ENCODE measurements at places on chromosomes 12 and 14. TPM values are rescaled to one million over a fixed set of nuclear protein-coding genes. Genes with fewer than 3 reads are reported as not detected.

DNA sequence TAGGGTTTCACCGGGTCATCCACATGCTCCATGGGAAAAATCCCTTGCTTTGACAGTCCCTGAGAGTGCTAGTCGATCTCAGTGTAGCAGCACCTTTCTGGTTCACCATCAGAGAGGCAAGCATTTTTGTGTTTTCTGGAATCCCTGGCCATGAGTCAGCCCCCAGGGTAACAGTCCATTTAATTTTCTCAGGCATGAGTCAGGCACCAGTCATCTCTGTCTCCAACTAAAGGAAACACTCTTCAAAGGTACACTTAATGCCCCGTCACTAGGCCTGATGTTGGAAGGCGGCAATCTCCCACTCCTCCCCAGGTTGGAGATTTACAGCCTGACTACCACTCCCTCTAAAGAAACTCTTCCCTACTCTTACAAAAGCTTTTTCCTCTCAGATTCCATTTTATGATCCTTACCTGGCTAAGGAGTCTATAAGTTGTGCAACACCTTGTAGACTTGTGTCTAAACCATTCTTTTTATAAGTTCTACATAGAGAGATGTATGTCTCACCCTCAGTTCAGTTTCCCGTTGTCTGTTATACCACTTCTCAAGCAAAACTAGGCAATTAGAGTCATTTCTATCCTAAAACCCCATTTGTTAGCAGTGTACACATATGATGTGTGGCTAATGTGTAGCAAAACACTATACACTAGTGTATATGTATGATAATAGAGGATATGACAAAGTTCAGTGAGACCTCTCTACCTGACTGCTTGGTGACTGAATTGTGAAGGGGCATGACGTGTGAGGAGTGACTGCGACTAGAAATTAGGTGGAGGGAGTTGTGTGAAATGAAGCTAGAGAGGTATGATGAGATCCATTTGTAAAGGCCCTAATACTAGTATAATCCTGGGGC is 24.6 kb downstream of the TMEM19 start:
- DNase-seq = no peak

DNA sequence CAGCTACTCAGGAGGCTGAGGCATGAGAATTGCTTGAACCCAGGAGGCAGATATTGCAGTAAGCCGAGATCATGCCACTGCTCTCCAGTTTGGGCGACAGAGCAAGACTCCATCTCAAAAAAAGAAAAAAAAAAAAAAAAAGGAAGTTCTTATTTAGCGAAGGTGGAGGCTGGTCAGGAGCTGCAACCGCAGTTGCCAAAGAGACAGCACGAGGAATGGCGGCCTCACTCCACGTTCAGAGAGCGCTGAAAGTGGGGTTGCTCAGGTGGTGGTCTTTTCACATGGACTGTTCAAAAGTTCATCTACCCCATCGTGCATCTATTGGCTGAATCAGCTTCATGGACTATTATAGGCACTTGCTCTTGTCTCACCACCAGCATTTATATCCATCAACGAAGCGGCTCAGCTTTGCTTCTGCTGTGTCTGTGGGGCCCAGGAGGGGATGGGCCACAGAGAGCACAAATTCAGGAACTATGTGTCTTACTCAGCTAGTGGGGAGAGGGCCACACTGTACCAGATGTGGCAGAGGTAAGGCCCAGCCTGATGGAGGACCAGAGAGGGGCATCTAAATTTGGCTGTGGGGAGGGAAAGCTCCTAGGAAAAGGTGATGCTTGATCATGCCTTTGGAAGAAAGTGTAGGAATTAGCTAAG is 27.3 kb downstream of the SLC25A47 start:
- no peak for DNase-seq

GRCh38 chr14:76810953-76811400 is 1.7 kb downstream of the ANGEL1 start:
- no peak for DNase-seq

DNA sequence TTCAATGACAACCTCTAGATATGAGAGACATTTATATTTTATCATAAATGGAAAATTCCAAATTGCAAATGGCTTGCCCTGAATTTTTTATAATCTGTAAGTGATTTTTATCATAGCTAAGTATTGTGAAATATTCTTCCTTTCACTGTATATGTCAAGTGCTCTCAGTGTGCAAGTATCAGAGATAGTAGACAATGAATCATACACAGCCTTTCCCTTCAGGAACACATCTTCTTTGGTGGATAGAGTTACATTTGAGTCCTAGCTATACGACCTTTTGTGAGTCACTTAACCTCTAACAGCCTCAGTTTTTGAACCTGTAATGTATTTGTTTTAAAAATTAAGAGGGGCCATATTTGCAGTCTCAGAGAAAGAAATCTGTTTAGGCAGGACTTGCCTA is 350.7 kb upstream of the SEL1L start:
- no peak for DNase-seq

DNA sequence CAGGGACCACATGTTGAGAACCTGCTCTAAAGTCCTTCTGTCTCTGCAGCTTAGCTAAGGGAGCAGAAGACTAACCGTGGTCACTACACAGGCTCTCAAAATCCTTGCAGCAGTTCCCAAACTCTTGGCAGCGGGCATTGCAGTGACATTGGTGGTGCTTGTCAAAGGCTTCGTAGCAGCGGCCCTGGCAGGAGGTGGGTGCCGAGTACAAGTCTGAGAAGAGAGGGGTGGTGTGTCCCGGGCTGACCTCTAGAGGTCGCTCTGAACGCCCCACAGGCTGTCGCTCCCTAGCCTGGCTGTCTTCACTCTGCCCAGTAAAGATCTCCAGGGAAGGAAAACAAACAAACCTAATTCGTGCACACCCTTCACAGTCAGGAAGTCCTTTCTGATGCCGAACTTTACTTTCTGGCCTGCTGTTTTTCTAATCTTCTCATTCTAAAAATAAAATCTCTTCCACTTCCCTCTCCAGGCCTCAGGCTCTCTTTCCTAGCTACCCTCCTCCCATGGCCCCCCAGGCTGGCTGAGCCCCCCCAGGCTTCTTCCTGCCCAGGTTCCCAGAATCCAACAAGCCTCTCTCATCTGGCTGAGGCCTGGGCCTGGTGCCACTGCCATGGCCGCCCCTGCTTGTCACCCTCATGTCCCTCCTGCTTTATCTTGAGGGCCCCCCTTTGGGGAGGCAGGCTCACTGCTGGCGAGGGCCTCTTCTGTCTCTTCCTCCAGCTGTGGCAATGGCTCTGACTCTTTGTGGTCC is 7.7 kb downstream of the ENDOU start:
- DNase-seq = peak; percentile 89

DNA sequence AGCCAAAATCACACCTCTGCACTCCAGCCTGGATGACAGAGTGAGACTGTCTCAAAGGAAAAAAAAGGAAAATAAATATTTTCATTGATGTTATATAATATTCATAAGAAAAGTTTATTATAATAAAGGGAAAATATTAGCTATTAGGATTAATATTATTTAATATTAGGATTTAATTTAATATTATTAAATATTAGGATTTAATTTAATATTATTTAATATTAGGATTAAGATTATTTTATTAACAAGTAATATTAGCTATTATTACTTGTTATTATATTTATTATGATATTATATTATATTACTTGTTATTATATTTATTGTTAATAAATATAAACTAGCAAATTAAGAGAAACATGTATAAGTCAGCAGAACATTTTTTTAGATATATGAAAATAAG is 518.1 kb downstream of the FSCB start:
- no peak for DNase-seq

DNA sequence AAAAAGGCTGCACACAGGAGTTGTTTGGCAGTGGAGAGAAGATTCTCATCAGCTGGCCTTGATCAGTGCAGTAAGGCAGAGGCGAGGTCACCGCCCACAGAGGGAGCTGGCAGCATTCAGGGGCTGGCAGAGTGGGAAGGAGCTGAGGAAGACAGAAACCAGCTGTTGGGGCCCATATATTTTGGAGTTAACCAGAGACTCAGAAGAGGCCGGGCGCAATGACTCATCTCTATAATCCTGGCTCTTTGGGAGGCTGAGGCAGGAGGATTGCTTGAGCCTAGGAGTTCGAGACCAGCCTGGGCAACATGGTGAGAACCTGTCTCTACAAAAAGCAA is 17.7 kb downstream of the SMCO2 start:
- DNase-seq = no peak

- DNase-seq = no peak
Observed at GRCh38 chr14:98840091-98840490, 431.9 kb downstream of the BCL11B start.

GRCh38 chr14:75184039-75184438 is 7.6 kb upstream of the TMED10 start:
- no peak for DNase-seq

The TOMM20L gene
- not detected for total RNA-seq

The SLC11A2 gene
- 22.0 TPM for total RNA-seq

The OAS1 gene
- 4.0 TPM for total RNA-seq

The ALDH2 gene
- 168 TPM for total RNA-seq

The INHBE gene
- total RNA-seq = 0.73 TPM

The INHBC gene
- not detected for total RNA-seq

The IFI27L1 gene
- total RNA-seq = 9.3 TPM

All from cardiac septum (tissue), 1 donor.